ENCODE measurements at places on chromosomes 16 and 17.
A peak's percentile ranks its signal among the peaks of the same experiment; 100 is the strongest.

DNA sequence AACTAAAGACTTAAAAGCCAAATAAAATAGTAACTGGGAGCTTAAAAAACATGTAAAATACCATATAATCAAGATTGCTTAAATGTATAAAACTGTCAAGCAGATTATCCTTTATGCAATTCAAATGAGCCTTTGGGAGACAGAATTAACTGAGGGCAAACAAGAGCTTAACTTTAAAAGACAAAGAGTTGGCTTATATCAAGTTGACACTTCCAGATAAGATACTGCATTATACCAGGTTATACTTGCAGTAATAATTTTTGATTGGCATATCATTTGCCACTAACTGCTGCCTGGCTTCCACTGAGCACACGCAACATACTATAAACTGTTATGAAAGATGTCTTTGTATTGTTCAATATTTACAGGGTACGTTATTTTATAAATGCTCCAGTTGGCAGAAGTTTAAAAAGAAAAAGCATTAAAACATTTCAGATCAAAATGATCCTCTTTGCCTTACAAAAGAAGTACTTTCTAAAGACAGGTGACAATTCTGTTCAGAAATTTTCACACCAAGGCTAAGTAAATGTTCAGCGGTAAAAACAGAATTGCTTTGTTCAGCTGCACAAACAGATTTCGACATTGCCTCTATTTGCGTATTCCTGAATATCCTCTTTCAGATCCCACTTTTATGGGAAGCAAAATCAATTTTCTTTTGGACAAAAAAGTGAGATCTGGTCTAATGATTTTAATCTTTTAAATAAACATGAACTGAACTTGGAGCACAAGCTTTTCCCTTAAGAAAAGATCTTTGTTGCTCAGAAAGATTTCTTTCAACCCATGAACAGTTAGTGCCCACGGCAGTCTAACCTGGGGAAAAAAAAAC is 50.7 kb downstream of the TOX3 start:
- H3K27me3 ChIP-seq = no peaks in the 10 kb centered on the region
- no peaks in the 10 kb centered on the region for H3K4me1 ChIP-seq
- H3K27ac ChIP-seq = no peak overlapping the region
- no peak overlapping the region for H3K4me3 ChIP-seq
- no peak for DNase-seq
- H3K36me3 ChIP-seq = no peaks in the 10 kb centered on the region

DNA sequence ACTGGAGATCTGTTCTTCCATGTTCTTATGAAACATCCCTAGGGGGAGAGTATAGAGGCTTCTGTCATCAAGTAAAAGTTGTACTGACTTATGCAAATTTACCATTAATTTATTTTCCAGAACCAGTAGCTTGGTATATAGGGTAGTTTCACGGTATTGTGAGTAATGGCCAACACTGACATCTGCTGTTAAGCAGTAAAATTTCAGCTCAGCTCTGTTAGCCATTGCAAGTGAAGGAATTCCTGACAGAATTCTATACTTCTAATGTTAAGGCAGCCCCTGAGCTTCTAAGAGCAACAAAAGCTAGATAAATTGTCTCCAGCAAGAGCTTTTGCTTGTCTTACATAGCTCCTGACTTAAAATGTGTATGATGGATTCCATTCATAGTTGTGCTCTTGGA is 613.5 kb upstream of the C16orf82 start:
- no peaks in the 10 kb centered on the region for H3K27me3 ChIP-seq
- DNase-seq = no peak
- no peak overlapping the region for H3K27ac ChIP-seq
- H3K36me3 ChIP-seq = no peaks in the 10 kb centered on the region
- H3K4me1 ChIP-seq = no peaks in the 10 kb centered on the region

DNA sequence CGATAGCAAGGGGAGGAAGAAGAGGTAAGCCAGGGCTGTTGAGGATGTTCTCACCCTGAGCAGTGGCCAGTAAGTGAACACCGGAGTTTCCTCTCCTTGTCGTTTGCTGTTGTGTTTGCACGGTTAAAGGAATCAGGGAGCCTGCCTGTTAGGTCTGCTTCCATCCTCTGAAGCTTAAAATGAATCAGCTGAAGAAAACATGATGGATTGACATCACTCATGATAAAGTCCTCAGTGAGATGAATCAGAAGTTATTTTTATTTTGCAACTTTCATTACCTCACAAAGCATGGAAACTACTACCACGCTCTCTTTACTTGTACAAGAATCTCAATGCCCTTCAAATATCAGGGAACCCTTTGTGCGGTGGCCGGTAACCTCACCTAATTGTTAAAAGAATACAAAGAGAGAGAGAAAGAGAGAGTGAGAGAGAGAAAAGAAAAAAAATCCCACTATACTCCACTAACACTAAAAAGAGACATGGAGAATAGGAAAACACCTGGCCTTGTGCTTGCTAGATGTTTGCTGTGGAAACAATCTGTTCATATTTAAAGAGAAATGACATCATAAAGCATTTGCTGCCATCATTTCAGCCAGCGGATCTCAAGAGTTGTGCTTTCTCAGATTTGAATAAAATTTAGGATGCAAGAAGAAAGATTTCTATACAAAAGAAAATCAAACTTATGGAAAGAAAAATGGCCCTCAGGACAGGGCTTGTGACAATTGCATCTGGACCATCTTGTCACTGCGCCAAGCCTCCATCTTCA is 441.6 kb upstream of the SALL1 start:
- H3K4me3 ChIP-seq = no peak overlapping the region
- DNase-seq = no peak
- no peaks in the 10 kb centered on the region for H3K27me3 ChIP-seq
- no peaks in the 10 kb centered on the region for H3K4me1 ChIP-seq

GRCh38 chr16:28820016-28820415 is 2.8 kb upstream of the ATXN2L start:
- DNase-seq = no peak
- H3K4me1 ChIP-seq = peaks cover 12% of the 10 kb centered on the region
- H3K36me3 ChIP-seq = no peaks in the 10 kb centered on the region
- H3K27me3 ChIP-seq = no peaks in the 10 kb centered on the region
- H3K27ac ChIP-seq = no peak overlapping the region
- no peak overlapping the region for H3K4me3 ChIP-seq

- no peak overlapping the region for H3K4me3 ChIP-seq
- no peaks in the 10 kb centered on the region for H3K36me3 ChIP-seq
- DNase-seq = no peak
- no peak overlapping the region for H3K27ac ChIP-seq
- H3K4me1 ChIP-seq = no peaks in the 10 kb centered on the region
- no peaks in the 10 kb centered on the region for H3K27me3 ChIP-seq
These were observed 259.0 kb downstream of the CPPED1 start for GRCh38 chr16:12544477-12545296.

- H3K4me1 ChIP-seq = peaks cover 18% of the 10 kb centered on the region
- no peaks in the 10 kb centered on the region for H3K27me3 ChIP-seq
- H3K4me3 ChIP-seq = no peak overlapping the region
- peaks cover 39% of the 10 kb centered on the region for H3K36me3 ChIP-seq
- no peak for DNase-seq
These were observed 4.0 kb downstream of the CTC1 start for GRCh38 chr17:8243827-8244226.

DNA sequence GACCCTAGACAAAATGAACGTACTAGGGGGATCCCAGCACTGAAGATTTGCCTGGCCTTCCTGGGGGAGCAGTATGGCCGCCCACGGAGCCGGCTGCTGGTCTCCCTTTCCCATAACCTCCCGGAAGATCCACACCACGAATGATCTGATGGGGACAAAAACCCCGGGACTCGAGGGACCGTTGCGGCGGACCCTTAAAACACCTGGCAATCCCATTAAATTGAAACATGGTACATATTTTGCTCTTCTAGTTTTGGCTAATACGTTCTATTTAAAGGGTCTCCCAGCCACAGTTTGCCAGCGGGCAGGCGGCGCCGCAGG is 45.2 kb upstream of the LCMT1 start:
- H3K4me3 ChIP-seq = peak overlapping the region; percentile 78
- DNase-seq = no peak
- H3K27me3 ChIP-seq = no peaks in the 10 kb centered on the region
- H3K27ac ChIP-seq = peak overlapping the region; percentile 71

- no peak overlapping the region for H3K27ac ChIP-seq
- no peak for DNase-seq
- H3K4me1 ChIP-seq = no peaks in the 10 kb centered on the region
- H3K4me3 ChIP-seq = no peak overlapping the region
- H3K27me3 ChIP-seq = no peaks in the 10 kb centered on the region
These were observed 25.8 kb downstream of the WFDC1 start for GRCh38 chr16:84320511-84320910.

DNA sequence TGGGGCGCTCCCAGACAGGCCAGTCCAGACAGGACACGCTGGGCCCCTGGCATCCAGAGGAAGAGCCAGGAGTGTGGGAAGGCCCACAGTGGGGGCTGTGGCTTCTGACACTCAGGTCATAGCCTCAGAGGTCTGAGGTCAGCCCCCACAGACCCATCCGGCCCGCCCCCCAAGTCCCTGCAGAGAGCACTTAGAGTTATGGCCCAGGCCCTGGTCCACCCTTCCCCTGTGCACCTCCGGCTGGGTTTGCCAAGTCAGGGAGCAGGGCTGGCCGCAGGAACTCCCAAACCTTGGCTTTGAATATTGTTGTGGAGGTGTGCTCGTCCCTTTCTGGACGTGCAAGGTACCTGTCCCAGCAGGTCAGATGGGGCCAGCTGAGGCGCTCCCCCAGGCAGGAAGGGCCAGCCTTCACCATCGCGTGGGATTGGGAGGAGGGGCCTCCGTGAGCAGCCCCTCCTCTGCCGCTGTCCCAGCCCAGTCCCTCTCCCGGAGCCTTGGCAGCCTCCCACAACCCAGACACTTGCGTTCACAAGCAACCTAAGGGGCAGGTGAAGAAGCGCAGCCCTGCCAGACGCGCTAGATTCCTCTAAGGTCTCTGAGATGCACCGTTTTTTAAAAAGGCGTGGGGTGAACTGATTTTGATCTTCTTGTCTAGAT is 74.6 kb downstream of the SOCS1 start:
- H3K4me1 ChIP-seq = no peaks in the 10 kb centered on the region
- no peak for DNase-seq
- no peaks in the 10 kb centered on the region for H3K27me3 ChIP-seq
- peaks cover 14% of the 10 kb centered on the region for H3K36me3 ChIP-seq

DNA sequence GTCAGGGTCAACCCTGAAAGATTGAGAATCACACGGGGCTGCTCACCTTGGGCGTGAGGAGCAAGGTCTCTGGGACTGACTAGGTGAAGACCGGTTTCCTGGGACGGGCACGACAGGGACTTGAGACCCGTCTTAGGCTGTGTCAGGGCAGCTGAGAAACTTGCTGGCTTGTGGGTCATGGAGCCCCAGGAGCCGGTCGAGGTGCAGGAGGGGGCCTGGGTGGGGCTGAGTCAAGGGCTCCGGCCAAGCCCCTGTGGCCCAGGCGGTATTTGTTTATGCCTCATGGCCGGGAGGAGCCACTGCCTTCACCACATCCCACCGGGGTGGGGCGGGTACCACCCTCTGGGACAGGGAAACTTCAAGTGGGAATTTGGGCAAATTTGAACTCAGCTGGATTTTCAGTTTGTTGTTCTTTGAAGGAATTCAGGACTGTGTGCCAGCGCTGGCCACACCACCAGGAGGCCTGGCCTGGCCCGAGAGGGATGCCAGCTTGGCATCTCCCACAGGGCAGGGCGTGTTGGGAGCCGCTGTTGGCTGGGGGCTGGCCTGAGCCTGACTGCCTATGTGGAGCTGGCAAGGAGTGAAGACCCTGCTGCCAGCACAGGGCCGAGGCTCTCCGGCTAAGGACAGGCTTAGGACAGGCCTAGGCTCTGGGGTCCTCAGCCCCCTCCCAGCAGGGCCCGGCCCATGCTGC is 116.1 kb downstream of the METRNL start:
- no peaks in the 10 kb centered on the region for H3K36me3 ChIP-seq
- no peak overlapping the region for H3K4me3 ChIP-seq
- H3K4me1 ChIP-seq = peaks cover 22% of the 10 kb centered on the region
- no peak for DNase-seq

DNA sequence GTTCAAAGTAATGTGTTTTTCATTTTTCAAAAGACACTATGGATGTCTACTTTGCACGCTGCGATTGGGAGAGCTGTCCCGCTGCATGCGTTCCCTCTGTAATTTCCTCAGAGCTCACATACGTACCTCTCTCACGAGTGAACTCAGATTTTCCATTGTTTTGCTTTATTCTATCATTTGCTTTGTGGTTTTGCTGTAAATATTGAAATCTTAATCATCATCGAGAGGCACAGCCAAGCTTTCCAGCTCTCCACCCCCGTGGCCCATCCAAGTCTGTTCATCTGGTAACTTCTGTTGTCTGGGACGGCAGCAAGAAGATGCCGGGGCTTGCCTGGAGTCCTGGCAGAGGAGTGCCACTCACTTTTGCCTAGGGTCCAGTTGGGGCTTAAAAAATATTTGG is 21.1 kb downstream of the TMC6 start:
- peaks cover 3% of the 10 kb centered on the region for H3K4me1 ChIP-seq
- peaks cover 58% of the 10 kb centered on the region for H3K36me3 ChIP-seq
- H3K4me3 ChIP-seq = no peak overlapping the region
- no peak overlapping the region for H3K27ac ChIP-seq
- H3K27me3 ChIP-seq = no peaks in the 10 kb centered on the region

DNA sequence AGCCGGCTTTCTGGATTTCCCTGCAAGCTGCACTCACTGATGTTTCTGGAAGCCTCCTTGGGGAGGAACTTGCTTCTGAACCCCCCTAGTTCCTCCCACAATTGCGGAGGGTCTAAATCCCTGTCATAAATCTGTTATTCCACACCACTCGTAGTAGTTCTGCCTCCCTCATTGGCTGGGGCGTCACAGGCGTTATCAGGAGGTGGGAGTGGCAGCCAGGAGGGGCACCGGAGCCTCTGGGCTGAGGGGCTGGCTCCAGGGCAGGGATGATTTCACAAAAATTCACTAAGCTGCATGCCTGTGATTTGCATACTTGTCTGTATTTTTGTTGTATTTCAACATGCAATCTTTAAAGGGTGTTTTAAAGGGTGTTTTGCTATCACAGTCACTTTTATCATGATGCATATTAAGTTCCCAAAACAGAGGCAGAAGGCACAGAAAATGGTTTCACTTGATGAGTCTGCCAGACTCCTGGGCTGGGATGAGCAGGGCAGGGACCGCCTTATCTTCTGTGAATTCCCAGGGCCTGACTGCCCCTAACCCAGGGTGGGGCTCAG is 176.2 kb upstream of the FOXF1 start:
- H3K27ac ChIP-seq = no peak overlapping the region
- no peaks in the 10 kb centered on the region for H3K36me3 ChIP-seq
- no peaks in the 10 kb centered on the region for H3K4me1 ChIP-seq
- no peaks in the 10 kb centered on the region for H3K27me3 ChIP-seq

GRCh38 chr17:79965806-79966205 is 69.9 kb downstream of the TBC1D16 start:
- no peaks in the 10 kb centered on the region for H3K4me1 ChIP-seq
- DNase-seq = no peak
- H3K4me3 ChIP-seq = no peak overlapping the region
- H3K27me3 ChIP-seq = no peaks in the 10 kb centered on the region
- H3K36me3 ChIP-seq = no peaks in the 10 kb centered on the region
- H3K27ac ChIP-seq = no peak overlapping the region

- H3K4me1 ChIP-seq = no peaks in the 10 kb centered on the region
- H3K27ac ChIP-seq = no peak overlapping the region
- no peak overlapping the region for H3K4me3 ChIP-seq
- H3K27me3 ChIP-seq = no peaks in the 10 kb centered on the region
These were observed 30.3 kb downstream of the CACNA1H start for GRCh38 chr16:1182950-1183907.

- H3K27me3 ChIP-seq = no peaks in the 10 kb centered on the region
- peaks cover 18% of the 10 kb centered on the region for H3K4me1 ChIP-seq
- no peak overlapping the region for H3K4me3 ChIP-seq
- peak overlapping the region; percentile 44 for H3K27ac ChIP-seq
- peaks cover 54% of the 10 kb centered on the region for H3K36me3 ChIP-seq
These were observed 1.4 kb downstream of the OSBPL7 start for GRCh38 chr17:47820033-47820789.

Data from effector memory CD4-positive, alpha-beta T cell (primary cell).